ENCODE measurements at places on chromosomes 5 and 9. TPM values are rescaled to one million over a fixed set of nuclear protein-coding genes. Genes with fewer than 3 reads are reported as not detected.

FGF18 gene
- not detected for polyA plus RNA-seq

P4HA2 gene
- 0.45 TPM for polyA plus RNA-seq

PCDHGA4 gene
- not detected for polyA plus RNA-seq

PTGS1 gene
- 18.2 TPM for polyA plus RNA-seq

DNA sequence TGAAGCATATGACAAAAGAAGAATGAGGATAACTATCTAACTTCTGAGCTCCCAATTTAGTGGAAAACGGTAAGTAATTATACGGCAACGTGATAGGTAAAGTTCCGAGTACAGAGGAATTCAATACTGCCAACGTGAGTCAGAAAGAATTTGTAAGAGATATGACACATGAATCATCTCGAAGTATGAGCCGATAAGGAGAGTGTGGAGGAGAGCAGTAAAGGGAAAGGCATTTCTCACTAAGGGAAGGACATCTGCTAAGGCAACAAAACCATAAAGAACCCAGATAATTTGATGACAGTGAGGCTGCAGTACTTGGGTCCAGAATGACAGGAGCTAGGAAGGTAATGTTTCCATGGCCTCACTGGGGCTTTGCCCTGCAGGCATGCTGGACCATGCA lies 11.0 kb downstream of the MPDZ start:
- DNase-seq = no peak

All from naive B cell (primary cell).